ENCODE measurements at places on chromosomes 3 and 15. TPM values are rescaled to one million over a fixed set of nuclear protein-coding genes. Genes with fewer than 3 reads are reported as not detected.

Gene ZMYND10
- total RNA-seq, result 4.1 TPM

Gene SHF
- 27.2 TPM for total RNA-seq

Gene LMAN1L
- 1.6 TPM for total RNA-seq

Gene CAMK2N2
- total RNA-seq, result 35.9 TPM

Gene ACKR4
- not detected for total RNA-seq

Gene OXTR
- total RNA-seq, result 16.8 TPM

Gene LINS1
- 33.3 TPM for total RNA-seq

Gene GOLGA8J
- total RNA-seq, result not detected

Gene HCLS1
- 19.9 TPM for total RNA-seq

Gene GJD2
- total RNA-seq, result 2.9 TPM

Gene LMOD3
- 0.26 TPM for total RNA-seq

Gene GPR156
- total RNA-seq, result 1.2 TPM

Gene ANKRD63
- 3.3 TPM for total RNA-seq

Gene CHRM5
- 4.7 TPM for total RNA-seq

Gene UBAP1L
- 35.5 TPM for total RNA-seq

Gene NEK4
- 66.6 TPM for total RNA-seq

Gene SMCO1
- total RNA-seq, result not detected

Gene MEX3B
- total RNA-seq, result 3.7 TPM

Gene GABRB3
- 181 TPM for total RNA-seq

Gene CCK
- 437 TPM for total RNA-seq

Gene EDEM1
- 22.1 TPM for total RNA-seq

Gene PCCB
- 62.2 TPM for total RNA-seq

Gene PPARG
- 8.3 TPM for total RNA-seq
